Spleen (tissue), 13 donors: ENCODE measurements at places on chromosomes 2 and 18. TPM values are rescaled to one million over a fixed set of nuclear protein-coding genes. Genes with fewer than 3 reads are reported as not detected.

Gene LIMS2
- total RNA-seq, result 63.9 TPM

DNA sequence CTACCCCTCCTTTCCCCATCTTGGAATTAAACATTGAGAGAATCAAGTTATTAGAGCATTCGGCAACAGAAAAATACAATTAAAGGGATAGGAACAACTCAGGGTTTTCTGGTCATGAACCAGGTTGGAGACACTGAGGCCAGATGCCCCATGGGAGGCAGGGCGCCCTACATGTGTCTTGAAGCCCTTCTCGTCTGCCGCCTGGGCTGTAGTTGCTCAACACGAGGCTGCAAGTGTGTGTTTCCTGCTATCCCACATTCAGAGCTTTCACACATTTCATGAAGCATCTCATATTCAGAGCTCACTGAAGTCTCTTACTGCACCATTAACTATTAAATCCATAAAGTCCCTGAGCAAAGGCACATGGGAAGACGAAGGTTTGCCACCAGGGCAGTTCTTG lies 28.8 kb downstream of the TTC39C start:
- no peak for DNase-seq
- H3K27me3 ChIP-seq, result no peaks in the 10 kb centered on the region
- H3K4me1 ChIP-seq, result peaks cover 18% of the 10 kb centered on the region
- H3K27ac ChIP-seq, result no peak overlapping the region

DNA sequence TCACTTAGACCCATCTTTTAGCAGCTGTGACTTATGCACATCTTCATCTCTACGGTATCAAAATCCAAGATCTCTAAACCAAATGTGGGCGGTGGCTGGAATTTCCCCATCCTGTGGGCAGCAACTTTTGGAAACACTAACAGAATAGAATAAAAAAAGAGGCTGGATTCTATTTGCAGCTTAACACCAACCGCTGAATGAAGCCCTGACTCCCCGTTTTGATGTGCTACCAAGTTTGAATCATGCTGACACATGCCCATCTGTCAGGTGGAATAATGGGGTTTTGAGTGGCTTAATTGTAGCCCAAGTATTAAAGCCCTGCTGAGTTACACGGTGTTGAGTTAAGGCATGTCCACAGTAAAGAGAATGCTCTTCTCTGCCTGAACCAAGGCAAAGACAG lies 165.2 kb downstream of the MTCL1 start:
- H3K36me3 ChIP-seq, result no peaks in the 10 kb centered on the region
- no peak overlapping the region for H3K27ac ChIP-seq
- no peak for DNase-seq
- no peaks in the 10 kb centered on the region for H3K4me1 ChIP-seq
- H3K4me3 ChIP-seq, result no peak overlapping the region
- H3K27me3 ChIP-seq, result no peaks in the 10 kb centered on the region

Gene CIB4
- not detected for total RNA-seq

Gene REG3G
- not detected for total RNA-seq

DNA sequence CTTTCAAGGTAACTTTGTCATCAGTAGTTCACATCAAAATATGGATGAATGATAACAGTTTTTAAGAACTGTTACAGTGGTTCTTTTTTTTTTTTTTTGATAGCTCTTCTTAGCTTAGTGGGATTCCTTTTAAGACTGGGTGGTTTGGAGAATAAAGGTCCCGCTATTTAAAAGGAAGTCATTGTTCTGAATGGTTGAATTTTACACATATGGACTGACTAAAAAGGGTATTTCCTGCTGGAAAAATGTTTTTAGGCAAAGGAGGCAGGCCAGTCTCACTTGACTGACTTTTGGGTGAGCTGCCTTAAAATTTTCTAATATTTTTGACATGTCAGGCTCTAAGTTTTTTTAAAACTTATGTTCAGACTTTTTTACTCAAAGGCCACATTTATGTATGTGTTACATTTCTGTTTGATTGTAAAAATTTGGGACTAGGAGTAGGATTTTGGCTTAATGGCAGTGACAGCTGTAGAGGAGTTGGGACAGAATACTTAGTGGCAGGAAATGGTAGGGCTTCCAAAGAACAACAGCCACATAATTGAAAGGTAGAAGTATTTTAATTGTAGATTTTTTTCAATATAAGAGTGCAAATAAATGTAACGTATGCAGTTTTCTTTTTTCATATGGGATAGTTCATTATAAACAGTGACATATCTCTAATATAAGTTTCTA lies 13.7 kb downstream of the VAPA start:
- H3K36me3 ChIP-seq, result peaks cover under 1% of the 10 kb centered on the region
- H3K27me3 ChIP-seq, result no peaks in the 10 kb centered on the region
- no peak overlapping the region for H3K4me3 ChIP-seq
- H3K4me1 ChIP-seq, result peaks cover 100% of the 10 kb centered on the region

DNA sequence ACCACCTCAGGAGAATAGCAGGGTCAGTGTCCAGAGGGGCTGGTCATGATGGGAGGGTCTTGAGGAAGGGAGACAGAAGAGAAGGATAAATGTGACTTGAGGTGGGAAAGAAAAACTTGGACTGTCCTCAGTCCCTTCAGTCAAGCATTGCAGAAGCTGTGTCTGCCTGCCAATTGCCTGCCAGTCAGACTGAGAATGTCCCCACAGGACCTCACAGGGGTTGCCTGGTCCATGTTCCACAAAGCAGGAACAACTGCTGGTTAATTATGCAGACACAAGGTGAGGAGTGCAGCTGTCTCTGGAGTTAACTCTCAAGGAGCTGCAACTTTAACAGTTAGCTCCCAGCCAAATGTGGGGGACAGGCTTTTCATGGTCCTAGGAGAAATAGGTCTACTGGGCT lies 75.7 kb downstream of the TRIM43 start:
- peaks cover 10% of the 10 kb centered on the region for H3K27me3 ChIP-seq
- no peaks in the 10 kb centered on the region for H3K36me3 ChIP-seq
- H3K4me1 ChIP-seq, result peaks cover 23% of the 10 kb centered on the region
- no peak for DNase-seq
- no peak overlapping the region for H3K27ac ChIP-seq
